ENCODE measurements at places on chromosomes 5 and 9.

DNA sequence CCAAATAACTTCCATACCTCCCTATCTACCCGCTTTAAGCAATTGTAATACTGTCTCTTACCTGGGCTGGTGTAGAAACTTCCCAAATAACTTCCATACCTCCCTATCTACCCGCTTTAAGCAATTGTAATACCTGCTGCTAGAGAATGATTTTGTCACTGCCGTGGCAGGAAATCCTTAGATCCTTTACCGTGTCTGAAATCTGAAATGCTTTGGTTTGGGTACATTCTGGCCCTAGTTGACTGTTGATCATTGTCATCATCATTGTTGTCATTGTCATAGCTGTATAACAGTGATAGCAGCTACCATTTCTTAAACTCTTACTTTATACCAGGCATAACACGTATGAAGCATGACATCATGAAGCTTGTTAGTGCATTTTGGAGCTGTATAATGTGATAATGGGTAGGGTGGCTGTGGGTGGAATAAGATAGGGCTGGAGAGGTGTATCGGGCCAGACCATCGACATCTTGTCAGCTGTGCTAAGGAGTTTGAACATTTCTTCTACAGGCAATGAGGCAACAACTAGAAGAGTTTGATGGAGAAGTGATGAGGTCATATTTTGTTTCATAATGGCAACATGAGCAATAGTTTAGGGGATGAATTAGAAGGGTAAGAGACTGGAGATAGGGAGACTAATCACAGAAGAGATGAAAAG is 15.7 kb downstream of the PIP5K1B start:
- no peak for DNase-seq

GRCh38 chr9:100689635-100690034 is 111.8 kb downstream of the CAVIN4 start:
- DNase-seq: no peak

- no peak for DNase-seq
Measured at GRCh38 chr9:135797507-135798262, 95.7 kb downstream of the KCNT1 start.

- no peak for DNase-seq
Measured at GRCh38 chr5:93532370-93532769, 48.6 kb downstream of the NR2F1-AS1 start.

DNA sequence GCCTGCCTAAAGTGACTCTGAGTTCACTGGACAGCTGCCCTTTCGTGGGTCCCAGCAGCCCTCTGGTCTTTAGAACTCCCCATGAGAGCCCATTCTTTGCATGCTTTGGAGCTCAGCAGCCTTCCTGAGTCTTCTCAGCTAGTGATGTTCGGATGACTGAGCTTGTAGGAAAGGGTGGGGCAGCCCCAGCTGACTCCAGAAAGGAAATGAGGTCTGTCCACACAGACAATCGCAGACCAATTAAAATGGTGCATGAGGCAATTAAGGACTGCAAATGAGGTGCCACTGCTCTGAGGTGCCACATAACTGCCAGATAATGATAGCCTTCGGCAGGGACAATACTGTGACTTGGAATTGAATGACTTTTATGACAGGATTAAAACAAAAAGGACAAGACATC is 25.4 kb upstream of the TOMM5 start:
- no peak for DNase-seq

- DNase-seq: no peak
Measured at GRCh38 chr5:61617039-61617438, 285.0 kb downstream of the ZSWIM6 start.

- DNase-seq: no peak
Measured at GRCh38 chr5:154642499-154643245, 112.5 kb upstream of the LARP1 start.

GRCh38 chr5:19534751-19535150 is 453.2 kb downstream of the CDH18 start:
- DNase-seq: no peak

DNA sequence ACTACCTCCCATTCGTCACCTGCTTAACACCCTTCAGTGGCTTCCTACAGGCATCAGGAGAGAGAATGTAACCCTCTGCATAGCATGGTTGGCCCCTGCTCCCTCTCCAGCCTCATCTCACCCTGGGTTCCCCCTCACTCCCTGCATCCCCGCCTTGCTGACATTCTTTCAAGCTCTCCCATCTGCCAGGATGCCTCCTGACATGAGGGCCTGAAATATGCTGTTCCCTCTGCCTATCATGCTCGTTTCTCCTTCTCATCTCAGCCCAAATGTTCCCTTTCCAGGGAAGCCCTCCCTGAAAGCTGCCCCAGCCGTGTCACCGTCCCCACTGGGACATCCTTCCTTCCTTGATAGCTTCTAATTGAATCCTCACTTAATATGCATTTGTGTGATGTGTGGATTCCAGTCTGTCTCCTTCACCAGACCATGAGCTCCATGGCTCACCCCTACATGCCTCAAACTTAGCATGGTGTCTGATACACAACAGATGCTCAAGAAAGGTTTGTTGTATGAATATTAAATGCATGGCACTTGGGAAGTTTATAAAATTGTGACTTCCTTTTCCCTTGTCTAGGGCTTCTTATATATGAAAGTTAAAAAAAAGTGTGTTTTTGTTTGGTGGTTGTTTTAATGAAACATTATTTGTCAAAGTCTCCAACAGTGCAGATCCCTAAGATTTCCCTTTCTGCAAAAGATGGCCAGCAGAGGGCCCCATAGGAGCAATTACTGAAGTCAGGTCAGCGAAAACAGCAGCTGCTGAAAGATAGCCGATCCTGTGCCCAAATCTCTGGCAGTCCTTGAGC is 7.3 kb upstream of the C5orf58 start:
- DNase-seq: no peak

DNA sequence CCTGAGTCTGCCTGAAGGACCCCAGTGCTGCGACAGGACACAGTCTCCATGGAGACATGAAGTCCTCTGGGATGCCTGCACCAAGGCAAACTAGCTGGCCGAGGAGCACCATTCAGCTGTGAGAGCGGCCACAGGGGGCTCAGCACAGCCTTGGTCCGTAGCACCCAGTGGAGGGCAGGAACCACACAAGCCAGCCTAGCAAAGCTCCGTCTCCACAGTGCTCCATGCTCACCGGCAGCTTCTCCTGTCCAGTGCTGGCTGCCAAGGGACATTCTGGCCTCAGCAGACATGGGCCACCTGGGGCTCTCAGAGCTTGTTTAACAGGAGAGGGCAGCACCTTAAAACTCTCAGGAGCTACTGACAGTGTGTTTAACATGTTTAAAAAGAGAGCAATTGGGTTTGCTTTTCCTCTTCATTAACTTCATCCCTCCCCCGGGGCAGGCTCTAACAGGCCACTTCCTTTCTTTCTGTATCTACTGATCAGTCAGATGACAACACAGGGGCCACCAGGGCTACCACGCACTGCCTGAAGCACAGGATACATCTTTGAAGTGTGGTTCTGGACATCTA is 57.0 kb downstream of the SECISBP2 start:
- no peak for DNase-seq

DNA sequence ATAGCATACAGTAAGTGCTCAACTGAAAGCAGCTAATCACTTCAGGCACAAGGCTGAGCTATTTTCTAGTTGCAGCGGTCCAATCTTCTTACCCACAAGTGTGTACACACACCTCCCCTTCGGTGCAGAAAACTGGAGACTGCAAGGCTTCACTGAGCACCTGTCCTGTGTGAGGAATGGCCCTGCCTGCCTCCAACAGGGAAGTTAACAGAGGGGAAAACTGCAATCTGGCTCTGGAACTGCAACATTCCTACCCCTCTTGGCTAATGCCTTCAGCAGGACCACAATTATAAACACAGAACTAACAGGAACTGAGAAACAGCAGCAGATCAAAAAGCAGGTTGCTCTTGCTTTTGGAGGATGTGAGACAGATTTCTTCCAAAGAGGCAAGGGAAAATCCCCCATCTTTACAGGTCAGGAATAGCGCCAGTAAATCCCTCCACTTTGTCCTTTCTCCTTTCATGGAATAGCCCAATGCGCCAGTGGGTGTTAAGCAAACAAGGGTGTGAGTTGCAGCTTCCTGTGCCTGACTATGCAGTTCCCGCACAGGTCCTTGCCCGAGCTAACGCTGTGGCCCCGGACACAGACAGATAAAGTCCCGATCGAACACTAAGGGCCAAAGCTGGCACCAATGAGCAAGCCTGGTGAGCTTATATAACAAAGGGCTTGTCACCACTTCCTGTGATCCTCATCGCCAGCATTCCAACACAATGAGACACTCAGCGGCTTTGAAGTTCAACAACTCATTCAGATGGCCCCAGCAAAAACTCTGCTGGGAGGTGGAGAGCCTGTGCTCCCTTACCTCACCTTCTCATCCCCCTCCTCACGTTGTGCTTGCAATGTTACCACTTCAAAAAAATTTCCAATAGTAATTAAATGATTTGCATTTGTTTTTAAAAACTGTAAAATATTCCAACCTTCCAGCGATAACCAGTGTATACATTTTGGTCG is 21.5 kb downstream of the SHB start:
- DNase-seq: no peak

Measured in type B pancreatic cell (in vitro differentiated cells).